Activated CD8-positive, alpha-beta memory T cell treated with anti-CD3 and anti-CD28 coated beads for 48 hours (primary cell): ENCODE measurements at places on chromosomes 2 and 18.

DNA sequence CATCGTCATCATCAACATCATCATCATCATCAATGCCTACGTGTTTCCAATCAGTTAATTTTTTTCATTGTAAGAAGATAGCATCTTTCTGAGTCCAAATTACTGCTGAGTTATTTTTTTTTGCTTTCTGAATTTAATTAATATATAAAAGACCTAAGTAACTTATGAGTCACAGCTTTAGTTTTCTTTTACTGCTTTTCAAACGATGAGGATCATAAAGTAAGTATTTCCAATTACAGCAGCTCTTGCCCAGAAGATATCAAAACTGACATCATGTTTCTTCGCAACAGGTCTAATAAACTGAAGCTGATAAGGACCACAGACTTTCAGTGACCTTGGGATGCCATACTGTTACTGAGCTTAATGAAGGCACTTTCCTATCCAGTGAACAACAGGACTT is 442.2 kb downstream of the DSEL start:
- DNase-seq: no peak

- no peak for DNase-seq
Measured at GRCh38 chr2:9539531-9539930, 16.1 kb downstream of the ADAM17 start.

DNA sequence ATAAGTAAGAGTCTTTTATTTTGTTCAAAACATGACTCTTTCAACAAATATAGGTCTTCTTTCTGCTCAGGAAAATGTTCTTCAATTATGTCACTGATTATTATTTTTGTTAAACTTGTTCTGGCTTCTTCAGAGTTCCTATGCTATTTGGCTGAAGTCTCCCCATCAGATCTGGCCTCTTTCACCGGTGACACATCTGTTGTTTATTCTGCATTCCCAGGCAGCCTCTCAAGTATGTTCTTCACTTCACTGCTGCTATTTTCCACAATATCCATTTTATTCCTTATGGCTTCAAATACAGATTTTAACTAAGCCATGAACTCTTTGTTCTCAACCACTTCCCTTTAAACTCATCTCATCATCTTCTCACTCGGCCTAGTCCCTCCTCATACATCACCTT is 45.7 kb downstream of the HDAC4 start:
- no peak for DNase-seq

GRCh38 chr2:7480431-7480830 is 563.2 kb downstream of the RNF144A start:
- DNase-seq: no peak

DNA sequence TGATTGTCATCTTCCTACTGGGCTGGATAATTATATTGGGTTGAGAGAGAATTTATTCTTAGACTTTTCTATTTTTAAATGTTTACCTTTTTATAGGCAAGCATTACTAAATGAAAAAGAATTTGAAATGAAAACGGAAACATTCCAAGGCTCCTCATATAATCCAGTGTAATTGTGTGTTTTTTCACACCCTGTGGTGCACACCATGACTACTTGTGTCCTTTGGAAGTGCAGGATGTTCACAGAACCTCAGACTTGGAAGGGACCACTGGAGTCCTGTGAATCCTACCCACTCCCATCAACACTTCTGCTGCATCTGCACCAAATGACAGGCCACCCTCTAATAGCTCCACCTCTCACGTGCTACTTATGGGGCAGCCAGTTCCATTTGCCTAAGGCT is 48.0 kb downstream of the NAT8 start:
- DNase-seq: no peak

- no peak for DNase-seq
Measured at GRCh38 chr2:106119074-106119473, 75.0 kb downstream of the UXS1 start.

DNA sequence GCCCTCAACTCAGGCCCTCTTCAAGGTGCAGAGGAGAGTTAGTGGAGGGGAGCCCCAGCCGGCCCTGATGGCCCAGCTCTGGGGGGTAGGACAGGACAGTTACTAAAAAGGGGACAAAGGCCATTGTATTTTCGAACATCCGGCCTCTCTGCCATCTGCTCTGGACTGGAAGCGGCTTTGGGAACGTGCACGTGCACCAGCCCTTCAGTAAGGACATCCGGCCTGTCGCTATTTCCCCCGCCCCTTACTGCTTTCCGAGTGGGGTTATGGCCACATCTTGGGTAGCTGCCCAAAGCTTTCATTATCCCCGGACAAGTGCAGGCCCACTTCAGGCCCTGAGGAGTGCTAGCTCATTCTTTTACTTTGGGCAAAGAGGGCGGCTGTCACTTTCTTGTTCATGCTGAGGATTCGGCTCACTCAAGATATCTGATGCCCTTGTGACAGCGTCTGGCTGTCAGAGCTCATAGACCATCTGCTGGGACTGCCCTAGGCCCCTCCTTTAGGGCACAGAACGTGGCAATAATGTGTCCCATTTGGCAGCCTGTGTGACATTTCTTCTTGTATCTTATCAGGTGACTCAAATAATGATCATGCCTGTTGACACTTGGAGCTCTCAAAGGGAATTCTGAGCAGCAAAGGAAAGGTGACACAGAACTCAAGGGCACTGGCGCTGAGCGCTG is 17.5 kb downstream of the SLC4A3 start:
- DNase-seq: no peak

GRCh38 chr2:7825591-7826312 is 856.1 kb upstream of the ID2 start:
- no peak for DNase-seq

GRCh38 chr2:3604991-3605961 is 10.4 kb downstream of the COLEC11 start:
- DNase-seq: no peak

DNA sequence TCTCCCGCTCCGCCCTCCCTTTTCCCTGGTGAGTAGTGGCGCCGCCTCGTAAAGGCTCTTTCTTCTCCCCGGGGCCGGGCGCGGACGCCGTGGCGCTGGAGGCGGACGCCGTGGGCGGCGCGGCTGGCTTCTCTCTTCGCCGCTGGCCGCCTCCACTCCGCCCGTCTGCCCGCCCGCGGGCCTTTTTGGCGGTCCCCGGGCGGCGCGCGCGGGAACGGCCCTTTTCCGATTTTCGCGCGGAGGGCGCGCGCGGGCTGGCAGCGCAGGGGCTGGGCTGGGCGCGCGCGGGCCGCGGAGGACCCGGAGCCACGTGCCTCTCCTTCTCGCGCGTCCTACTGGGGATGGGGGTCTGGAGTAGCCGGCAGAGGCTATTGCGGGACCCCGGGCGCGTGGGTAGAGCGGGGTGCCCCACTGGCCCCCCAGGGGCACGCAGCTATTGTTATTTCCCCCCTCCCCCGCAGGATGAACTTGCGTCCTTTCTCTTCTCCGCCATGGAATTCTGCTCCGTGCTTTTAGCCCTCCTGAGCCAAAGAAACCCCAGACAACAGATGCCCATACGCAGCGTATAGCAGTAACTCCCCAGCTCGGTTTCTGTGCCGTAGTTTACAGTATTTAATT is 472 bp downstream of the SLC20A1 start:
- DNase-seq: no peak

DNA sequence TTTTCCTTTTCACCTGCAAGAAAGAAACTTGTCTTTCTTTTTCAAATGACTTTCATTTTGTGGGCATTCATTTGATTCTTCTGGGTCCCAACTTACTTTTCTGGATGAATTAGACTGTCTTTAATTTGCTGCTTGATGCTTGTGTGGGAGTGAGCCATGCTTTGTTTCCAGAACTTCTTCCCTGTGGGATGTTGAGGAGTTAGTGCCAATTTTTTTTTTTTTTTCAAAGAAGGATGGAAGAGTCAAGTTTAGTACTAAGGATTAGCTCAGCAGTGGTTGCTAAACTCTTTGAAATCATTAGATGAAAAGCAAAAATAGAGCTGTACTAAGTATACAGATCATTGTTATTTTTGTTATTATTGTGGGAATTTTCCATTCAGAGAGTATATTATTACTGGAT is 17.2 kb upstream of the KCTD1 start:
- no peak for DNase-seq

GRCh38 chr2:106581755-106582147 is 94.6 kb downstream of the CD8B2 start:
- DNase-seq: no peak

- no peak for DNase-seq
Measured at GRCh38 chr2:69477627-69478026, 40.4 kb upstream of the NFU1 start.

- DNase-seq: no peak
Measured at GRCh38 chr18:48371854-48372602, 37.2 kb downstream of the ZBTB7C start.

GRCh38 chr2:241842620-241843211 is 16.0 kb downstream of the PDCD1 start:
- DNase-seq: no peak

DNA sequence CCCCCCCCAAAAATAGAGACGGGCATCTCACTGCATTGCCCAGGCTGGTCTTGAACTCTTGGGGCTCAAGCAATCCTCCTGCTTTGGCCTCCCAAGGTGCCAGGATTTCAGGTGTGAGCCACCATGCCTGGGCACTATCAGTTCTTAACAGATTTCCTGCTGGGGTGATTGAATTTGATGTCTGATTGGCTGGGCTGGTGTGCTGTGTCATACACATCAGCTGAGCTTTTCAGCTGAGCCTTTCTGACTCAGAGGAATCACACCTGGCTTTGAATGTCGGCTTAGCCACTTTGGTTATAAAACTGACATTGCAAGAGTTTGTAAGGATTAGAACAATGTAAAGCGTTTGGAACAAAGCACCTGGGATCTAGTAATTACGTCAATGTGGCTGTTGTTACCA is 18.9 kb downstream of the NCAPH start:
- DNase-seq: no peak

- no peak for DNase-seq
Measured at GRCh38 chr2:119311371-119311770, 55.3 kb downstream of the C2orf76 start.

DNA sequence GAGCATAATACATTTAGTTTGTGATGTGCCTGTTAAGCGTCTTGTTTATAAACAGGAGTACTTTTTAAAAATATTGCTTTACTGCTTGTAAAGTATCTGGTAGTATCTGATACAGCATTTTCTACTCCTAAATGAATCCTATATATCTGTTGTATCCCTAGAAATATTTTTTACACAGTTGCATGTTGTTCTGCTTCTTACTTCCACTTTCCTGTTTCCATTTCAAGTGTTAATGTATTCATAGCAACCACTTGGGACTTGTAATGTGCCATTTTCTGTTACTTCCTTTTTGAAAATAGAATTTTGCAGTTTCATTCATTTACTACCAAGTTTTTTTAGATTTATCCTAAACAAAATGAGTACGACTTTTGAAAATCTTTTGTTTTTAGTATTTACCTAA is 24.9 kb downstream of the CCNT2 start:
- DNase-seq: no peak

DNA sequence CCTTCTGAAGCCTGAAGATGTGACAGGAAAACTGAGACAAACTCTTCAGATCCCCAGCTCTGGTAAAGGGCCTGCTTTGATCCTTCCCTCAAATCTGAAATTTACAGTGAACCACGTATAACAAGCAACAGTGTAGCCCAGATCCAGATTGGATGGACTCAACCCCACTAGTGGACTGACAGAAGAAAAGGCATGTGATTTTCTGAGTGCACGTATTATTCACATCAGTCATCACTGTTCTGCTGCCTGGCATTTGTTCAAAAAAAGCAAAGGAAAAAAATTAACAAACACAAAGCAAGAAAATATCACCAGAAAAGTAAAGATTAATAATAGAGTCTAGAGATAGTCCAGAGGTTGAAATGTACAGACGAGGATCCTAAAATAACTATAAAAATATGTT is 87.6 kb downstream of the CYRIA start:
- no peak for DNase-seq

DNA sequence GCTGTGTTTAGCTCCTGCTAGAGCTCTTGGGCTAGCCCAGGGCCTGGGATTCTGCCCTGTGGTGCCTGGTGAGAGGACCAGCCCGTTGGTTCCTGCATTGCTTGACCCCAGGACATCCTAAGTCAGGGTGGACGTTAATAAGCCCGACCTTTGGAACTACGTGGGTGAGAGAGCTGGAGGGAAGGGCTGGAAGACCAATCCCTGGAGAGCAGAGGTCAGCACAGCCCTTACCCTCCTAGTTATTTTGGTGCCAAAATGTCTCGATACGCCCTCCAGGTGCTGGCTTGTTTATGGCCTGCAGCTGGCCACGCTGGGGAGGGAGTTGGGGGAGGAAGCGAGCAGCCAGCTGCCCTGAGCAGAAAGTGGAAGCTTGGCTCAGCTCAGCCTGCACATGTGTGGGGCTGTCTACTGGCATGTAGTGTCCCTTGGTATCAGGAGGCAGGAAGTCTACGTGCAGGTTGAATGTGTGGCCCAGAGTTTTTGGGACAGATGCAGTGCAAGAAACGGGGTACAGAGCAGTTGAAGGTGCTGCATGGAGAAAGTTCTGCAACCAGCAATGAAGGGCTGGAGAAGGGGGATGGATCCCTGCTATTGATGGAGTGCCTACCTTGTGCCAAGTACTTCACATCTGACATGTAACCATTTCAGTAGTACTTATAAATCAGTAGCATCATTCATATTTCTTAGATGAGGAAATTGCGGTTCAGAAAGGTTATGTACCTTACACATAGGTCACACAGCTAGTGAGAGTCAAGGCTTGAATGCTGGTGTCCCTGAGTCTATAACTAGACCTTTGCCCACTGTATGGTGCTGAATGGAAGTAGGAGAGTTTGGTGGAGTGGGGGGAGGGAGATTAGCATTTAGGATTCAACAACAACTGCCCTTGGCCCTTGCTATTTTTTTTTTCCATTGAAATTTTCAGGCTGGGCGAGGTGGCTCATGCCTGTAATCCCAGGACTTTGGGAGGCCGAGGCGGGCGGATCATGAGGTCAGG is 5.0 kb upstream of the DGKD start:
- no peak for DNase-seq

GRCh38 chr2:204892506-204893255 is 347.4 kb downstream of the PARD3B start:
- DNase-seq: no peak

DNA sequence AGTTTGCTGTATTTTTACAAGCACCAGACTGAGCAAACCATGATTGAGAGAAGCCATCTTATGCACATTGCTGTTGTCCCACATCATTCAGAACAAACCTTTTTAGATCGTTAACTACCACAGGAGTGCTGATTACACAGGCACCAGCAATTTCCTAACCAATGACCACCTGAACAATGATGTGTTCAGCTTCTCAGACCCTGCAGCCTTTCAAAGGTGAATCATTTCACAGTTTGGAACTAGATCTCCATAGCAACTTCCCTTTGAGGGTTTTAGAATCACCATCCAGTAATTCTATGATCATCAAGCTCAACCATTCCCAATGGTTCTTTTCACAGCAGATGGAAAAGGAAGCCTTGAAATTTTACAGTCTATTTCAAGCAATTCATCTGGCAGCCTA is 71.4 kb downstream of the OLA1 start:
- DNase-seq: no peak

DNA sequence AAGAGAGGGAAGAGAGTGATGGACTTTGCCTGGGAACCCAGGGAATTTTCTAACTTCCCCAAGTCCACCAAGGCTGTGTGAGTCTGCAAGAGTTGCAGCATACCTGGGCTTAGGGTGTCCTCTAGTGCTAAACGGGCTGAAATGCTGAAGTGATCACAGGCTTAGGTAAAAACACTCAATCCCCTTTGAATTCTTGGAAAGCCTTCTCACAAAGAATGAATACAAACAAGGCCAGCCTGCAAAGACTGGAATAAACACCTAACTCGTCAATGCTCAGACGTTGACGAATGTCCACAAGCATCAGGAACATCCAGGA is 30.0 kb upstream of the BMP10 start:
- DNase-seq: no peak

GRCh38 chr18:49754866-49755265 is 58.5 kb downstream of the ACAA2 start:
- DNase-seq: no peak

GRCh38 chr18:62187543-62188510 is 772 bp downstream of the RELCH start:
- DNase-seq: no peak
